ENCODE measurements at places on chromosomes 6 and 20.

GRCh38 chr6:32047539-32047854 is 9.3 kb downstream of the CYP21A2 start:
- no peak for DNase-seq

DNA sequence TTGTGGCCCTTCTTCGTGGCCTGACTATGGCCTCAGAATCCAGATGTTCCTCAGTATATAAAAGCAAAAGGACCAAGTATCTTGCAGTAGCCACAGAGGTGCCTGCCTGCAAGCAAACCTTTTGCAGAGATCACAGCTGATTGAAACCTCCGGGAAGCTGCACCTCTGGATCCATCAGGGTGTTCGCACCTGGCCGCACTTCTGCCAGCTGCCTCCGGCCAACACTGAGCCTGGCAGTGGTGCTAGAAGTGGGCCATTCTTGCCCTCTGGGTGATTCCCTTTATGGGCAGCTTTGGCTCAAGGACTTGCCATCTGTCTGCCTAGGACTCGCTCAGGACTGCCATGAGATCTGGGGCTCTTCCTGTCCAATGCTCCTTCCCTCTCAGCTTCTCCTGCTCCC is 214.6 kb upstream of the ECI2 start:
- DNase-seq: no peak

- peak; percentile 10 for DNase-seq
Observed at GRCh38 chr6:139882234-139882633, 507.8 kb upstream of the CITED2 start.

GRCh38 chr20:32456869-32457478 is 98.8 kb downstream of the ASXL1 start:
- DNase-seq: peak; percentile 61

- DNase-seq: no peak
Observed at GRCh38 chr6:143419526-143419925, 31.0 kb downstream of the ADAT2 start.

- no peak for DNase-seq
Observed at GRCh38 chr6:142843361-142843760, 101.6 kb downstream of the HIVEP2 start.

DNA sequence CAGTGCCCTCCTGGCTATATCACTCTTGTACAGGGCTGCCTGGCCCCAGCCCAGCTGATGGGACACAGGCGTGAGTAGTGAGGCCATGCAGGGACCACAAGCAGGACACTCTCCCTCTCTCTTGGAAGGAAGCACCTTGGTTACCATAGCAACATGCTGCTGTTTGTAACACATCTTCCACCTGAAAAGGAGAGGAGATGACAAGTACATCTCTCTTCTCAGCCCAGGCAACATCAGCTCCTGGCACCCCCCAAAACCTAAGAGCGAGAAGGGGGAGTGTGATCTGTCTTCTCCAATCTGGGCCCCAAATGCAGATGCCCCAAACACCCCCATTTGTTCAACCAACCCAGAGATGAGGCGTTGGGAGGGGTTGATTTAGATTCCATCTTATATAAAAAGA is 49.9 kb downstream of the KCNB1 start:
- DNase-seq: no peak

DNA sequence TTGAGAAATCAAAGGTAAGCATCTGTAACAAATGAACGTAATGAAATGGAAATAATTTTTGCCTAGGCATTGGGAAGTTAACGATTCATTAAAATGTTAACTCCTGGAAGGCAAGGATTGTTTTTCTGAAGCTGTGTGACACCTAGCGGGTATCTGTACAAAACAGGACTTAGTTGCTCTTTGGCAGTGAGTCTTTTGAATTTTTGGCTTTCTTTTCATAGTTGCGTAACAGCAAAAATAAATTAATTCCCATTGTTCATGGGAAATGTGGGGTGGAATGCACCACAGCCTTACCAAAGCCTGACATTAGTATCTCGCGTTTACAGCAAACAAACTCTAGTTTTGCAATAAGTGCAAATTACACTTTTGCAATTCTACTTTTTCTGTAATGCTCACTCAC is 92.7 kb upstream of the DTNBP1 start:
- DNase-seq: no peak

- no peak for DNase-seq
Observed at GRCh38 chr6:36099869-36100483, 30.3 kb upstream of the MAPK13 start.

GRCh38 chr20:31474097-31474436 is 860 bp downstream of the DEFB124 start:
- DNase-seq: no peak

DNA sequence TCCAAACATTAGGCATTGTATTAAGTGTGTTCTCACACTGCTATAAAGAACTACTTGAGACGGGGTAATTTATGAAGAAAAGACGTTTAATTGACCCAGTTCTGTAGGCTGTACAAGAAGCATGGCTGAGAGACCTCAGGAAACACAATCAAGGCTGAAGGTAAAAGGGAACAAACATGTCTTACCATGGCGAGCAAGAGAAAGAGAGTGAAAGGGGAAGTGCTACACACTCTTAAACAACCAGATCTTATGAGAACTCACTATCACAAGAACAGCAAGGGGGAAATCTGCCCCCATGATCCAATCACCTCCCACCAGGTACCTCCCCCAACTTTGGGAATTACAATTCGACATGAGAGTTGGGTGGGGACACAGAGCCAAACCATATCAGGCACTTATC is 86.6 kb upstream of the TOP1 start:
- DNase-seq: no peak

GRCh38 chr20:41196653-41197225 is 59.4 kb downstream of the PLCG1 start:
- DNase-seq: no peak

- DNase-seq: no peak
Observed at GRCh38 chr6:108009894-108010293, 51.9 kb upstream of the SEC63 start.

GRCh38 chr20:44643596-44644229 is 7.8 kb downstream of the ADA start:
- DNase-seq: peak; percentile 28

DNA sequence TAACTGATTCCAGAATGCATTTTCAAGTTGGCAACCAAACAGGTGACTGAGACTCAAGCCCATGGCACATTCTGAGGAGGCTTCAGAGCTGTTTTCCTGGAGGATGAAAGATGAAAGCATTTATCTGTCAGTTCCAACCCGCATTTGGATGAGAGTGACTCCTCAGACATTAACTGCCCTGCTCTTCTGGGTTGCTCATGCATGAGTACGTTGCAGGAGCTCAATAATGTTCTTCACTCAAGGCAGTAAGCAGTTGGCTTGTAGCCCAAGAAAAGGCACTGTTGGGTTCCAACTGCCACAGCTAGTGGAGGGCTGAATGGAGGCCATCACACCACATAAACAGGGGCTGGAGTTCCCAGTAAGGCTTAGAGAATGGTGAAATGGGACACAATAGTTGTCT is 155.3 kb downstream of the FUT9 start:
- no peak for DNase-seq

- no peak for DNase-seq
Observed at GRCh38 chr6:46788791-46789190, 4.4 kb upstream of the MEP1A start.

- no peak for DNase-seq
Observed at GRCh38 chr6:93088621-93089501, 330.5 kb downstream of the EPHA7 start.

GRCh38 chr20:51888291-51888690 is 86.0 kb upstream of the SALL4 start:
- no peak for DNase-seq

- no peak for DNase-seq
Observed at GRCh38 chr20:5822569-5822968, 72.4 kb downstream of the SHLD1 start.

GRCh38 chr6:170378502-170378901 is 71.9 kb downstream of the FAM120B start:
- DNase-seq: no peak

GRCh38 chr20:13245250-13245723 is 24.2 kb downstream of the ISM1 start:
- no peak for DNase-seq

DNA sequence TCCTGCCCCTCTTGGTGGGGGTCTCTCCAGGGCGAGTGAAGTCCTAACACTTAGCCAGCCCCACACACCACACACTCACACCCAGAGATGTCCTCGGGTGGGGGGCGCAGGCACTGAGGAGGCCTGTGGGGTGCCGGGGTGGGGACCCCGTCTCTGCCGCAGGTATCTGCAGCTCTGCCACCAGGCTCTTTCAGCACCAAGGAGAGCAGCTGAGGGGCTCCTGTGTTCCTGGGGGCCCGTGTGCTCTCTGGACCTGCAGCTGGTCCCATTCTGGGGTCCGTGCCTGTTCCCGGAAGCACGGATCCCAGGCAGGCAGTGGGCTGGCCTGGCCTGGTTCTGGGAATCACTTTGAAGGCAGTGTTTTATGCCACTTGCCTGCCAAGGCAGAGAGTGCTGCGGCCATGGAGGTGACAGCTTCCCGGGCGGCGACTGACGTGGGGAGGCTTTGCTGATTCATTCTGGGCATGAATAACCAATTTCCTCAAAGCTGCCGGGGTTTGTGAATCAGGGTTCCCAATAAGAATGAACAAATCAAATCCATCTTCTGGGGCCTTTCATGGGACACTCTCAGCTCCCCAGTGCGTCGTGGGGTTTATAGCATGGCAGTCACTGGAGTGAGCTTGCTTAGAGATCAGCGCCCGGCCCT is 54.4 kb upstream of the SLCO4A1 start:
- DNase-seq: no peak

GRCh38 chr6:166640342-166641043 is 13.4 kb upstream of the RPS6KA2 start:
- DNase-seq: peak; percentile 25

DNA sequence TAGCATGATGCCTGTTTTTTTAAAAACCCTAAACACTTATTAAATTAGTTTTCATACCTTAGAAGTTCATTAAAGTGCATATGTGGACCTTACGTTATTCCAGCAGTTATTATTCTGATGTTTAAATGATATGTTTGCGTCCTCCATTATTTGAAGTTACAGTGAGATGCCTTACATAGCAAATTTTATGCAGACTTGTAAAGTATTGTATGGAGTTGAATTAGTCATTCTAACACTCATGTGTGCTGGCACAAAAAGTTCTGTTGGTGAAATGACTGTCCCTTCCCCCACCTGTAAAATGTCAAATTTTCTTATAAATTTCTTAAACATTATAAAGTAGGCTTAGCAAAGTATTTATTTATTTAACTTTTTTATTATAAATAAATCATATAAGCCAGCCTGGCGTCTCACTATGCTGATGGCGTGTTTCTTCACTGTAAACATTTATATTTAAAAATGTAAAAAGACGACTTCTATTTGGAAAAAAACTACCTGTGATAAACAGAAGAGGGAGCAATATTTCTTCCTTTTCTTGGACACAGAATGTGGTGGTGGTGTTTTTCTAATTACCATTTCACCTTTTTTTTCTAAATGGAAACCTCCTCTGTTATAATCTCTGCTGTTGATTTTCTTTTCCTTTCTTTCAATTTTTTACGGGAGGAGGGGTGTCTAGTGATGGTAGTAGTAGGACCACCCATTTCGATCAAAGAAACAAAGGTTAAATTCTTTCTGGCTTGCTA is 155.4 kb downstream of the RFPL4B start:
- no peak for DNase-seq

GRCh38 chr20:17684077-17684888 is 2.2 kb upstream of the RRBP1 start:
- no peak for DNase-seq

DNA sequence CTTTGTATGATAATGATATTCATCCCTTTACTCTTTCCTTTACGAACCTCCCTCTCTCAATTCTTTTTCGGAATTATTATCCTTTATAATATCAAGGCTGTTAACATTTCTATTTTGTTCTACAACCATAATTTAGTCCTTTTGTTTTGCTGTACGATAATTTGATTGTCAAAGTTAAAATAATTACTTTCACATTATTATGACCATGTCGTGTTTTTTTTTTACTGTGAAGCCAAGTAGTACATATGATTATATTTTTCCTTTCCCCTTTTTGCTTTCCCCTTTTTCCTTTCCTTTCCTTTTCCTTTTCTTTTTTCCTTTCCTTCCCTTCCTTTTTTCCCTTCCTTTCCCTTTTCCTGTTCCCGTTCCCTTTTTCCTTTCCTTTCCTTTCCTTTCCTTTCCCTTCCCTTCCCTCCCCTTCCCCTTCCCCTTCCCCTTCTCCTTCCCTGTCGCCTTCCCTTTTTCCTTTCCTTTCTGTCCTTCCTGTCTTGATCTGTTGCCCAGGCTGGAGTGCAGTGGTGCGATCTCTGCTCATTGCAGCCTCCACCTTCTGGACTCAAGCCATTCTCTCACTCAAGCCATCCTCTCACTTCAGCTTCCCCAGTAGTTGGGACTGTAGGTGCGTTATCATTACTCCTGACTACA is 19.5 kb downstream of the CD2AP start:
- DNase-seq: peak; percentile 8
